ENCODE measurements at places on chromosomes 5 and 9.

DNA sequence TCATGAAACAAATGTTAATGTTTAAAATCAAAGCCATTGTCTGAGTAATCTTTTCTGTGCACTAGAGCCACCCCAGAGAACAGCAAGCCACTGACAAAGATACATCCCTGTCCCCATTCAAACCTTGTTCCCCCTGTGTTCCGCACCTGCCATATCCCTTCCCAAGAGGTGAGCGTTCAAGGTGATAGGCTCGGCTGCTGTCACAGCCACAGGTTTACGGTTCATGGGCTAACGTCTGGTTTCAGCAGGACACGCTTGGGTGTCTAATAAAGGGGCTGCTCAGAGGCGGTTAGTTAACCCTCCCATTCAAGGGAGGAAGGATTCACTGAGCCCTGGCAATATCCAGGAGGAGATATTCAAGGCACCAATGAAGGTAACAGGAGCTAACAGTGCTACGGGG, 24.5 kb upstream of the LAMC3 start:
- DNase-seq = no peak

DNA sequence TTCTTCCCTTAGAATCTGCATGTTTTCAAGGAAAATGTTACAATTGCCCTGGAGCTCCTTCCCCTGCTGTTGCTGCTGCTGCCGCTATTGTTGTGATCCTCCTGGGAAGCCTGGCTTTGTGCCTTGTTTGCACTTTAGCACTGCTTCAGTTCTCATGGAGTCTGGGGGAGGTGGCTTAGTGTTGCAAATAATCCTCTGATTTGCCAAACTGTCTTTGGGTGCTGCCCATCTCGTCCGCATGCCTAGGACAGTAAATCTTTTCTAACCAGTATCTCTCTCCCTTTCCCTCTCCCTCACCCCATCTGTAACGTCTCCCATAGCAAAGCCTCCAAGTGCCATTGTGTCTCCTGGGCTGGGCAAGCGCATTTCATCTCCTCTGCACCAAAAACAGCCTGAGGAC, 30.3 kb downstream of the FAM240B start:
- DNase-seq = peak; percentile 69

DNA sequence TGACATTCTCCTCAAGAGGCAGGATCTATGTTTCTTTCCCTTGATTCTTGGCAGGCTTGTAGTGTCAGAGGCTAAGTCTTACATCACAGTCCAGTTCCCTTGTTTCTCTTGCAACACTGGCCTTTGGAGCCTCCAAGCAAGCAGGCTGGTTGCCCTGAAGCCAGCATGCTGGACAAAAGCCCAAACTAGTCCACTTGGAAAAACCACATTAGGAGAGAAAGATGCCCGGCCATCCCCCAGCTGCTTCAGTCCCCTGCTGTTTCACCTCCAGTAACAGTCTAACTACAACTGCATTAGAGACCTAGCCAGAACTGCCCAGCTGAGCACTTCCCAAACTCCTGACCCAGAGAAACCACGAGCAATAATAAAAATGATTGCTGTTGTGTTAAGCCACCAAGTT, 87.6 kb downstream of the ADAMTS6 start:
- no peak for DNase-seq

DNA sequence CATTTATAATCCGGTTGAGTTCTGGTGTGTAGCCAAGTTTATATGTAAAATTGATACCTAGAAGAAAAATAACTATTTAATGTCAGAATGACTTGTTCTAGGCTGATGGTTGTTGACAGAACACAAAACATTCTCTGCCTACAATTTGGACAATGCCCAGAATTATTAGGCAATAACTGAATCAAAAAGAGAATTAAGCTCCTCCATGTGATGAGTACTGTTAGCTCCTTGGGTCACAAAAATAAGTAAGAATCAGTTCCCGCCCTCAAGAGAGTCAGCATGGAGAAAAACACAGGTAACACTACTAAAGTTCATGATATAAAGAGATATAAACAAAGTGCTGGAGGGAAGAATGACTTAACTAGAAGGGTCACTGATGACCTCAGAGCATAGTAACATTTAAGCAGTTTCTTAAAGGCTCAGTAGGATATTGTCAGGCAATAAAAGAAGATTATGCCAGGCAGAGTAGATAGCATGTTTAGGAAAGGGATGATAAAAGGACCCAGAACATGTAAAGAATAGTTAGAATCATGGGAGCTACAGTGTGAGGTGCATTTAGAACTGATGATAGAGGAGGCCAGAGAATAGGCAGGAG, 200.5 kb upstream of the ACTBL2 start:
- DNase-seq = no peak

DNA sequence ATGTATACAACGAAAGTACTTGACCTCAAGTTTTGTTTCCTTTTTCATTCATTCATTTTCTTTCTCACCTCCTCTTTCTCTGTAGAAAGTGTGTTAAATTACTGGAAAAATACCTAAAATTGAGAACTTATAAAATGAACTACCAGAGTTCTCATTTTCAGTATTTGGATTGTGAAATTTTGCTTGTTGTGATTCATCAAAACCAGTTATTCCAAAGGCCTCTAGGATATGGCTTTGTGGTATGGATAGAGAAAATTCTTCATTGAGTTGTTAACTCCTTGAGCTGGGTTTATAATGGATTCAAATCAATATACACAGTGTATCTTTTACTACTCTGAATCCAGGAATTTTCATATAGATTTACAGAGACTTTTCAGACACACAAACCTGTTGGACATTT, 287.6 kb downstream of the KDM4C start:
- DNase-seq = no peak

GRCh38 chr9:74595286-74595685, 98.2 kb downstream of the RORB start:
- DNase-seq = no peak

GRCh38 chr9:13974891-13975290, 339.1 kb downstream of the NFIB start:
- no peak for DNase-seq

- no peak for DNase-seq
Measured at GRCh38 chr5:91424638-91425436, 41.7 kb upstream of the ARRDC3 start.

- peak; percentile 76 for DNase-seq
Measured at GRCh38 chr9:68999393-69000105, 14.4 kb downstream of the PRKACG start.

DNA sequence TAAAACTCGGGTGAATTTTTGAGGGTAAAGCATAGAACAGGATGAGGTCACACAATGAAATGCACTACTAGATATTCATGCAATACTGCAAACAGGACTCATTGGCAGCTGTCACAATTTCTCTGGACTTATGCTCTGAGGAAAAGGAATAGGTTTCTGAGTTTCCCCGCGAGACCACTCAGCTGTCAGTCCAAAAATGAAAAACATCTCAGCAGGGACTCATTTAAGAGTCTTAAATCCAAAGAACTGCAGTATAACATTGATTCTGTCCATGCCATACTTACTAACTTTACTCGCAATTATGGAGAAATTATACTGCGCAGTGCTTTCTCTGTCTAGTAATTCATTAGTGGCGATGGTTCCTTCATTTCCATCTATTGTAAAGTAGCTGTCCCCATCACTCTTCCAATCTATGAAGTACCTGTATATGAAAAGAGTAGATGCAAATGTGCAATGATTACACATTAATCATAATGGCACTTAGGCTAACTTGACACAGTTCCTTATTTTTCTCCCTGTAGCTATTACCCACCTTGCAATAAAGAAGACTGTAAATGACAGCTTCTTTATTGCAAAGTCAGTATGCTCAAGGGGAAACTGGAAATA, 1070.0 kb downstream of the CDH12 start:
- no peak for DNase-seq

- no peak for DNase-seq
Measured at GRCh38 chr5:18720002-18720401, 1085.7 kb downstream of the TAF11L14 start.

- peak; percentile 74 for DNase-seq
Measured at GRCh38 chr5:35229076-35230037, 930 bp downstream of the PRLR start.

GRCh38 chr5:76401801-76402250, 1.3 kb upstream of the IQGAP2 start:
- DNase-seq = no peak

GRCh38 chr5:58795327-58795726, 212.5 kb downstream of the RAB3C start:
- no peak for DNase-seq

- DNase-seq = no peak
Measured at GRCh38 chr5:8634219-8634618, 765.3 kb downstream of the MTRR start.

GRCh38 chr5:172450861-172451695, 3.2 kb downstream of the SH3PXD2B start:
- DNase-seq = peak; percentile 79

GRCh38 chr9:35481347-35481975, 8.4 kb upstream of the RUSC2 start:
- peak; percentile 57 for DNase-seq

GRCh38 chr9:88460587-88461332, 72.5 kb downstream of the SPIN1 start:
- DNase-seq = no peak

DNA sequence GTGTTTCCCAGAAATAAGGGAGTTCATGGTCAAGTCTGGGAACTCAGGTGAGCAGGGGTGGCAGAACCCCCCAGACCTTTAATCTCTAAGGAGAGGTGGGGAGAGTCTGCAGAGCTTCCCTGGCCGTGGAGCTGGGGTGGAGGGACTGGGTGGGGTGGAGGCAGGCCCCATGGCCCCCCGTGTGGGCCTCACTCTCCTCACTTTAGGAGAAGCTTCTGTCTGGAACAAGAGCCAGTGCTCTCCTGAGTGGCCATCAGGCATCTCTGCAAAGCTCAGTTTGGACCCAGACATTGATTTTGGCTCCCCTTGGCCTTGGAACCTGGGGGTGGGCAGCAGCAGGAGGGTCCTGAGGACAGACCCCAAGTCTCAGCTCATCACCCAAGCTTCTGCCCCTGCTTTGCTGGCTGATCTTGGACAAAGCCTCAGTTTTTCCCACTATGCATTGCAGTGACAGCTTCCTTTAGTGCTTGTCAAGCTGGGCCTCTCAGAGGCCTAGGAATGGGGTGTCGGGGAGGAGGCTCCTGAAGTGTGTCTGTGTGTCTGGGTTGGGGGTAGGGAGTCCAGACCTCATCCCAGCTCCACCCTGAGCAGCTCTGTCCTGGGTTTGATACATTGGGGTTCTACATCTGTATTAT, 3.5 kb upstream of the GBGT1 start:
- DNase-seq = no peak

DNA sequence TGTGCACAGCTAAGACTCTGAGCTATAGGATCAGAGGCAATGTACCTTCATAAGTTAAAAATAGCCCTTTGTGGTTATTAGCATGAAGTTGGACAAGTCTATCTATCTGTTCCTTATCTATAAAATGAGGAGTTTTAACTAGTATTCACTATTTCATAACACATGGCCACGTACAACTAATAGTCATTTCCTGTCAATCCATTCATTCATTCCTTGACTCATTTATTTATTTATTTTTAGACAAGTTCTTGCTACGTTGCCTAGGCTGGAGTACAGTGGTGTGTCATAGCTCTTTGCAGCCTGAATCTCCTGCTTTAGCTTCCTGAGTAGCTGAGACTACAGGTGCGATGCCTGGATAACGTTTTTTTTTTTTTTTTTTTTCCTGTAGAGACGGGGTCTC, 92.1 kb downstream of the NR3C1 start:
- DNase-seq = no peak

DNA sequence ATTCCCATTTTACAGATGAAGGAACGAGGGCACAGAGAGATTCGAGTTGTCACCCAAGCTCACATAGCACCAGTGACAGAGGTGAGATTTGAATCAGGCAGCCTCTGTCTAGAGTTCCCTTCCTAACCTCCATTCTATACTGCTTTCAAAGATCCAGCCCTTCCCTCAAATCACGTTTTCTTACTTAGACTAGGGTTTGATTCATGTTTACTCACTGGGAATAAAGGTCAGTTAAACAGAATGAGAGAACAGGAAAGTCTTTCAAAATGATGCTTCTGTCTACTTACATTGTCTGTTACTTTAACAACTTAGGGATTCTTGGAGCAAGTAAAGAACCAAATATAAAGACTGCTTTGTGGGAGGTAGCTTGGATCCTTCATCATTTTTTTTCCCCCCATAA, 40.0 kb downstream of the ZFAND5 start:
- no peak for DNase-seq
